Thyroid gland (tissue), 4 donors: ENCODE measurements at places on chromosomes 4 and X. TPM values are rescaled to one million over a fixed set of nuclear protein-coding genes. Genes with fewer than 3 reads are reported as not detected.
A peak's percentile ranks its signal among the peaks of the same experiment; 100 is the strongest.

Gene BEX5
- total RNA-seq: 22.8 TPM

Gene FGG
- not detected for total RNA-seq

Gene LDB2
- total RNA-seq: 50.4 TPM

Gene GAGE1
- total RNA-seq: not detected

Gene GK
- total RNA-seq: 4.8 TPM

Gene S100G
- total RNA-seq: not detected

Gene ALB
- not detected for total RNA-seq

Gene SMR3B
- total RNA-seq: not detected

Gene ALPK1
- total RNA-seq: 46.2 TPM

Gene CLDN22
- not detected for total RNA-seq

Gene DAPP1
- 0.33 TPM for total RNA-seq

- no peak for DNase-seq
Measured at GRCh38 chr4:77505275-77505957, 100.2 kb upstream of the CXCL13 start.

GRCh38 chrX:118823263-118824172 is at the start of gene ZCCHC12:
Gene ZCCHC12, plus strand, starts transcription at chrX:118823824. Its CDS starts 1,421 bp downstream, at chrX:118825245.
- DNase-seq: peak; percentile 80

- no peak for DNase-seq
Measured at GRCh38 chr4:75565481-75565880, 9.6 kb downstream of the ODAPH start.

- DNase-seq: peak; percentile 51
Measured at GRCh38 chr4:92333016-92333415, 29.2 kb downstream of the GRID2 start.

GRCh38 chr4:54696649-54697048 is 38.9 kb downstream of the KIT start:
- DNase-seq: no peak

DNA sequence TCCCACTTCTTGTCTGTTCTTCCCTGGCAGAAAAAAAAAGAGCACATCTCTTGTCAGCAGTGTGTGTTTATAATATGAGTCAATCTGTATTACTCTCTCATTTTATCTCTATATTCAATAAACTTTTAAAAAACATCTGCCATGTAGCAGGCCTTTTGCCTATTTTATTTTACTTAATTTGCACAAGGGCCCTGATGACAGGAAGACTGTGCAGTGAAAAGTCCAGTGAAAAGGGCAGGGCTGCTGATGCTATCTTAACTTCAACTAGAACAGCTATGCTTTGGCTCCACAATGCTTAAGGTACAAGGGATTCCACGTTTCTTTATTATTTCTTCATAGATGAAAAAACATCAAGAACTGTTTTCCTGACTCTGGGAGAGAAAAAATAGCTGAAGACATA is 97.0 kb upstream of the DGKK start:
- DNase-seq: no peak

DNA sequence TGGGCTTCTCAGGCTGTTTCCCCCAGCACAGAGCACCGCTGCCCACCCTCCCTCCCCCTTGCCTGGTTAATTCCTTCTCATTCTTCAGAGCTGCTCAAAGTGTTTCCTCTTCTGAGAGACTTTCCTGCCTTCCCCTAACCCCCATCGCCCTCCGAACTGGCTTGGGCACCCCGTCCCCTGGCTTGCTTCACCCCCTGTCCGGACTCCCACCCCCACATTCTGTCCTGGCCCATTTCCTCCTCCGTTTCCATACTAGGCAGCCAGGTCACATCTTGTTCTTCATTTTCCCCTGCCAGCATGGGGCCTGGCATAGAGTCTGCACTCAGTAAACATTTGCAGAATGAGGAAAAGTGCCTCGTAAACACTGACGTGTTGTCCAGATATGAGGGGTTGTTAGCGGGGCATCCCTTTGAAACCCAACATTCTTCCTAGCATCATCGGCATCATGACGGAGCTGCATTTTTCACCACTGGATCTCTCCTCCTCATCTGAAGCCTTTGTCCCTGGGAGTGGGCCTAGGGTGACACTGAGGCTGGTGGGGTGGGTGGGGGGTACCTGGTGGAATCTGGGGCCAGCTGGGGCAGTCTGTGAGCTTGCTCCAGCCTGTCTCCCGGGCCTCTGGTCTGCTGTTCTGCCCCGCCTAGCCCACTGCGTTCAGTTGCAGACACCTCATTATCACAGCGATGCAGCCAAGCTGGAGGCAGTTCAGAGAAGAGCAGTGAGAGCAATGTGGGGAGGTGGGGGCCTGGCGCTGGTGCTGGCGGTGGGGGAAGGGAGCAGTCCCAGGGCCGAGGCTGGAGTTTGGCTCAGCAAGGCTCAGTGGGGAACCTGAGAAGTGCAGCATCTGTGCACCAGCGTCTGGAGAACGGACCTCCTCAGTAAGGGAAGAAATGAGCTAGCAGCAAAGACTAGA is 149.4 kb upstream of the PJA1 start:
- DNase-seq: no peak

GRCh38 chr4:152655272-152656129 is 24.3 kb downstream of the TMEM154 start:
- DNase-seq: no peak

GRCh38 chrX:56764975-56765791 is 36.1 kb downstream of the NBDY start:
- DNase-seq: no peak

GRCh38 chr4:104859601-104860237 is 287.0 kb upstream of the TET2 start:
- peak; percentile 27 for DNase-seq

GRCh38 chrX:47960406-47960805 is 43.4 kb downstream of the ZNF182 start:
- DNase-seq: no peak

- no peak for DNase-seq
Measured at GRCh38 chr4:6343939-6344408, 74.3 kb downstream of the WFS1 start.

DNA sequence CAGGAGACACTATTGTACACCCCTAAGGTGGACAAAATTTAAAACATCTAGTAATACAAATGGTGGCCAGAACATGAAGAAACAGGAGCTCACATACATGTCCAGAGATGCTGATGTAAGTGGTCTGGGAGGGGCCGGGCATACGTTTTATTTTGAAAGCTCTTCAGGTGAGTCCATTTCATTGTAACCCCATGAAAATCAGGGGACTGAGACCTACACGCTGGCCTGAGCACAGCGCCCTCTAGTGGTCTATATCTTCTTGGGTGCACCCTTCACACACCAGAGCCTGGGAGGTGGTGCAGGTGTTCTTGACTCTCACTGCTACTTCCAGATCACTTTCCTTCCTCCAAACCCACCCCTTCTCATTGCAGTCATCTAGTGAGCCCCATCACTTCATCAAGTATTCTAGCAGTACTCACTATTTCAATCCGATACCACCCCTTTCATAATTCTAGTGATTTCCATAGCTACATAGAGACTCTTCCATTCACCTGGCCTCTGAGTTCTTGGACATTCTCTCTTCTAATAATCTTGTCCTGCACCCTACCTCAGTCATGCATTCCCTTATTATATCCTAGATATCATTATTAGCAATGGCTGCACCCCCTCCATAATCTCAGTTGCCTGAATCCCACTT is 4.3 kb upstream of the TLR6 start:
- DNase-seq: peak; percentile 36

DNA sequence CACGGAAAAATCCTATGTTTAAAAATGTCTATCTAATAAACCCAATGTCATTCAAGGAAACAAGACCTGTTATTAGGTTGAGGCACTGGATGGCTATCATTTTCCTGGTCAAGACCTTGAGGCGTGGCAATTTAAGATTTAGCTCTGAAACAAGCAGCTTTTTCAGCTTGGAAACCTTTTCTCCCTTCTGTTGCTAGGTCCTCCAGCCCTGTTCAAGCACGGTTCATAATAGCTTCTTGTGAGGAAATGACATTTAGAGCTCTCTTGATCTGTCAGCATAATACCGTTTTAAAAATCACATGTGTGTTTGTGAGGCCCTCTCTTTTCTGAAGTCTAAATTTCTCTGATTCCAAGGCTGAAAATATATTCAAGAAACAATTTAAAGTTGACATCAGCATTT is 133.6 kb upstream of the GRPR start:
- no peak for DNase-seq

DNA sequence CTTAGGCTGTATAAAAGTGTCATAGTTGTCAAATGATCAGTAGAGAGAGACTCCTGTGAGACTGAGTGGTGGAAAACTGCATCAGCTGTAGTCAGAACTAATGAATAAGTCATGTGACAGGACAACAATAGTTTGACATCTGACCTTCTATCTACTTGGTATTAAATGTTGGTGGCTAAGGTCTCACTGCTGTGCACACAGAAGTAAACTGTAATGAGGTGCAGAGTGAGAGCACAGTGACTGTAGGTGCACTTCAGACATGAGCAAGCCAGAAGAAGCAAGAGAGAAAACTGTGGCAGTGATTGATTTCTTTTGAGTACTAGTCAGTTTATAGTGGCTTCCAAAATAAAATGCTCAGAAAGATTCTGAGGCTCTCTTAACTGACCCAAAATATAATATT is 803.6 kb downstream of the RAPGEF2 start:
- DNase-seq: no peak

GRCh38 chr4:98710831-98711230 is 52.4 kb upstream of the TSPAN5 start:
- no peak for DNase-seq

DNA sequence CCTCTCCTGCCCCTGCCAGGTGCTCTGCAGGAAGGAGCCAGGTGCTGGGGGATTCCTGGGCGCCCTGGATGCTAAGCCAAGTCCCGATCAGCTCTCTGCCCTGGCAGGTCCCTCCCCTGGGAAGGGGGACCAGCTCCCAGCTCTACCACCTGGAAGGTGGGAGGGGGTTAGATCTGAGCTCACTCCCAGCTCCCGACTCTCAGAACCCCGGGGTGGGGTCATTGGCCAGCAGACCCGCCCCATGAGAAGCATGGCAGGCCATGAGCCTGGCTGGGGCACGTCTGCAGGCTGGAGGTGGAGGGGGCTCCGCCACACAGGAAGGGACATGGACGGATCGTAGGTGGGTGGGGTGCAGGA is 83.4 kb upstream of the NKX1-1 start:
- no peak for DNase-seq

- DNase-seq: peak; percentile 41
Measured at GRCh38 chr4:168587411-168588125, 90.7 kb downstream of the PALLD start.

- no peak for DNase-seq
Measured at GRCh38 chrX:131840799-131841495, 182.2 kb upstream of the STK26 start.

- DNase-seq: no peak
Measured at GRCh38 chrX:124386401-124386800, 40.0 kb downstream of the SH2D1A start.

DNA sequence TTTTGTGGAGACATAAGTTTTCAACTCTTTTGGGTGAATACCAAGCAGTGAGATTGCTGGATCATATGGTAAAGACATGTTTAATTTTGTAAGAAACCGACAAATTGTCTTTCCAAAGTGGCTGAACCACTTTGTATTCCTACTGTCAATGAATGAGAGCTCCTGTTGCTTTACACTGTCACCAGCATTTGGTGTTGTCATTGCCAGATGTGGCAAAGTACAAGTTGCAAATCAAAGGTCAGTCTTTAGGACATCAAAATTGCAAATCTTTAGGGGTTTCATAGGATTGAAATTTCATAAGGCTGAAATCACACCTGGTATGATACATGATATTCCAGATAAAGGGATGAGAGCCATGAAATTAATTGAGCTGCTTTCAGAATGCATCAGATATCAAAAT is 67.7 kb upstream of the ELOVL6 start:
- DNase-seq: no peak

DNA sequence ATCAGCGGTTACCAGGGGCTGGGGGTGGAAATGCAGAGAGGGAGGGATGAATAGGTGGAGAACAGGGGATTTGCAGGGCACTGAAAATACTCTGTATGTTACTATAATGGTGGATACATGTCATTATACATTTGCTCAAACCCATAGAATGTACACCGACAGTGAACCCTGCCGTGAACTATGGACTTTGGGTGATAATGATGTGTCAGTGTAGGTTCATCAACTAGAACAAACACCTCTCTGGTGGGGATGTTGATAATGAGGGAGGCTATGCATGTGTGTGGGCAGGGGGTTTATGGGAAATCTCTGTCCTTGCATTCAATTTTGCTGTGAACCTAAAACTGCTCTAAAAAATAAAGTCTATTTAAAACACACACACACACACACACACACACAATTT is 11.5 kb downstream of the HPSE start:
- no peak for DNase-seq
